ENCODE measurements at places on chromosomes 7 and 10. TPM values are rescaled to one million over a fixed set of nuclear protein-coding genes. Genes with fewer than 3 reads are reported as not detected.

- DNase-seq = no peak
Observed at GRCh38 chr10:77983384-77984341, 45.7 kb downstream of the POLR3A start.

GRCh38 chr7:106064771-106065574 lies 47.1 kb downstream of the SYPL1 start:
- no peak for DNase-seq

DNA sequence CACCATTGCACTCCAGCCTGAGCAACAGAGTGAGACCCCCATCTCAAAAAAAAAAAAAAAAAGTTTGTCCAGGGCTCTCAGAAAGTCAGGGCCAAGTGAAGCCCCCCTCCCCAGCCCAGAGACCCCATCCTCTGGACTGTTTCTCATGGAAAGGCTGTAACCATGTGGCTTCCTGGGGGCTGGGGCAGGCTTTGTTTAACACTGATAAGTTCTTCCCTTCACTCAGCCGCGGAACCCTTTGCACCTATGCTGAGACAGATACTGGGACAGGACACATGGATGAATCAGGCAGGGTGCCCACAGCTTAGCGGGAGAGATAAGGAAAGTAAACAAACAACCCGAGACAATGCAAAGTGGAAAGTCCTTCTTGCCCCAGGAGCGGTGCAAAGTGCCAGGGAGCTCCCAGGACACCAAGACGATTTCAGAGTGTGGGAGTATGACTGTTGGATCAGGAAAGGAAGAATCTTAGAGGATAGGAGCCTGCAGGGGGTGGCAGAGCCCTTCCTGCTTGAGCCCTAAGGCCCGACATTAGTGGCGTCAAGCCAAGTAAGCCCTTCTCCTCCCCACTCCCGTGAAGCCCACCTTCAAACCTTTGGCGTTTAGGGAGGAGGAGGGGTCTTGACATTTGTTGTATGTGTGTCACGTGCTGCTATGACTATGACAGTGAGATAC lies 11.6 kb downstream of the MLXIPL start:
- no peak for DNase-seq

GRCh38 chr10:75165684-75166622 lies 44.6 kb upstream of the VDAC2 start:
- no peak for DNase-seq

GRCh38 chr10:117167789-117168674 lies 29.3 kb upstream of the KCNK18 start:
- DNase-seq = peak; percentile 82

- DNase-seq = no peak
Observed at GRCh38 chr7:125253452-125254190, 324.0 kb upstream of the POT1 start.

DNA sequence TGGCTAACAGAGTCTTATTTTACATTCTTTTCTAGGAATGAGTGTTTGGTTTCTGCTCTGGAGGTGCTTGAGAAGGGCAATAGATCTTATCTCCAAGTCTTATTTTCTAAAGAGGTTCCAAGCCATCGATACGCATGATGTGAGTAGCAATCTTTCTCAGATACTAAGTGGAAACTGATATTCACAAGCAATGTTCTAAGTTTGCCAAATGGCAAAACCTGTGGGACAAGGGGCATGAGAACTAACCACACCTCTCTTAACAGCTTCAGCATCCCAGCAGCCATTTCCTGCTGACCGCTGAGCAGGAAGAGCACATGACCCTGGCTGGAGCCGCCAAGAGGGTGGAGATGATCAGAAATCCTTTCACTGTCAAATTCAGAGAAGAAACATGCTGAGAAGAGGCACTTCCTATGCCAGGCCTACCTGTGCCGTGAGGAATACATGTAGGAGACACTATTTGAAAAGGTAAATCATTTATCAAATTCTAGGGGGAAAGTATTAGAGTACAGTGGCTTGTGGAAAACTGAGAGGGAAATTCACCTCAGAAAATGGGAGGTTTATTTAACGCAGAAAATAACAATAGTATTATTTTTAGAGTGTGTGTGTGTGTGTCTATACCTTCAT lies 35.2 kb downstream of the CCDC71L start:
- DNase-seq = no peak

The GPER1 gene
- total RNA-seq = 0.19 TPM

The PRDX3 gene
- 99.3 TPM for total RNA-seq

The CYP3A7 gene
- not detected for total RNA-seq

The LUC7L2 gene
- total RNA-seq = 138 TPM

The SLC26A5 gene
- 0.54 TPM for total RNA-seq

The NEUROD6 gene
- not detected for total RNA-seq

Data from activated naive CD8-positive, alpha-beta T cell treated with anti-CD3 and anti-CD28 coated beads, Interleukin-2, amount 10 ng/mL, durations not matched to agents 7 days and 5 days (primary cell).